ENCODE measurements at places on chromosomes 1 and 21. TPM values are rescaled to one million over a fixed set of nuclear protein-coding genes. Genes with fewer than 3 reads are reported as not detected.

GRCh38 chr1:10193288-10193687 is 17.1 kb upstream of the KIF1B start:
- no peak overlapping the region for H3K4me3 ChIP-seq
- no peak for DNase-seq
- H3K36me3 ChIP-seq: no peaks in the 10 kb centered on the region

GRCh38 chr1:150613061-150613920 is 16.1 kb downstream of the ENSA start:
- H3K27ac ChIP-seq: peak overlapping the region; percentile 82
- H3K4me1 ChIP-seq: peaks cover 69% of the 10 kb centered on the region
- peaks cover 44% of the 10 kb centered on the region for H3K36me3 ChIP-seq
- peak; percentile 62 for DNase-seq

DNA sequence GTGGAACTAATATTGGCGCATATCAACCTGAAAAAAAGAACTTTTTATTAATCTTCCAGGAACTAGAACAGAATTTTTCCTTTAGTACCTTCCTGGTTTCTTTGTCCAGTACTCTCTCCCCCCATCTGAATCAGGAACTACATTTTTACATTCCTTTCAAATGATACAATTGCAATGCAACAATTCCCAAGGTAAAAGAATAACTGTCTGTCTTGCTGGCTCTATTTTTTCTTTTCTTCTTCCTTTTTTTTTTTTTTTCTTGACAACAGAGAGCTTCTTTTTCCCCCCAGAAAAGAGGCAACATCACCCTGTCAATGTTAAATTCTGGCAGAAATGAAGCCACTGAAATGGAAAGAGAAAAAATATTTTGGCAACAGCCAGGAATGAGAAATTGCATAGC is 4.5 kb upstream of the CD101 start:
- peaks cover 20% of the 10 kb centered on the region for H3K4me1 ChIP-seq
- no peak overlapping the region for H3K27ac ChIP-seq
- no peak overlapping the region for H3K4me3 ChIP-seq
- DNase-seq: no peak
- peaks cover under 1% of the 10 kb centered on the region for H3K36me3 ChIP-seq

DNA sequence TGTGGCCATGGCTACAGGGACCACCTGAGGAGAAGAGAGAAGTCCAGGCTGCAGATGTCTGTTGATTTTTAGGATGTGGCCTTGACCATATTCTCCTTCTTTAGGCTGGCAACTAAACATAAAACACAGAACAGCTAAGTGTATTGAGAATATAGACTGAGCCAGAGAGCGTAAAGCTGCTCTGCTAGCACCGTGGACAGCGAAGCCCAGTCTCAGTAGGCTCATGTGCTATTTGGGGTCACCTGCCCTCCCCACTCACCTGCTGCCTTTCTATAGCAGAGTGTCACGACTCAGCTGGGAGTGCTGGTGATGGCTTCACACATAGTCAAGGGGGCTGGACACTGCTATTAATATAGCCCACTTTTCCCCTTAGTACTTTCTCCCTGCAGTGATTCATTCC is 278.5 kb downstream of the KCNH1 start:
- DNase-seq: no peak
- no peaks in the 10 kb centered on the region for H3K27me3 ChIP-seq
- no peak overlapping the region for H3K4me3 ChIP-seq
- no peaks in the 10 kb centered on the region for H3K4me1 ChIP-seq

DNA sequence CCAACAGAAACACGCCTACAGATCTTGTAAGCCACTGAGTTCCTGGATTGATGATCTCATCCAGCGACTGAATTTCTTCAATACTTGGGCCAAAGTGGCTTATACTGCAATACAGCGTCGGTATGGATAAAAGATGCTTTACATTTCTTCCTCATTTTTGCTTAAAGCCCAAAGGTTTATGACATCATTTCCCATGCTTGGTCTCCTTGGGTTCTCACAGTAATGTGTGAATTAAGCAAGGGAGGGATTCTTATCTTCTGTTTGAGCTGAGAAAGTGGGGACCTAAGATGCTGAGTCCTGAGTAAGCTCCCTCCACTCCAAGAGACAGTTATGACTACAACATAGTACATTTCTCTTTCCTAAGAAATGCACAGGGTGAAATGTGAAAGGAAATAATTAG is 39.5 kb downstream of the LBR start:
- DNase-seq: no peak
- H3K27me3 ChIP-seq: no peaks in the 10 kb centered on the region
- H3K4me3 ChIP-seq: no peak overlapping the region

DNA sequence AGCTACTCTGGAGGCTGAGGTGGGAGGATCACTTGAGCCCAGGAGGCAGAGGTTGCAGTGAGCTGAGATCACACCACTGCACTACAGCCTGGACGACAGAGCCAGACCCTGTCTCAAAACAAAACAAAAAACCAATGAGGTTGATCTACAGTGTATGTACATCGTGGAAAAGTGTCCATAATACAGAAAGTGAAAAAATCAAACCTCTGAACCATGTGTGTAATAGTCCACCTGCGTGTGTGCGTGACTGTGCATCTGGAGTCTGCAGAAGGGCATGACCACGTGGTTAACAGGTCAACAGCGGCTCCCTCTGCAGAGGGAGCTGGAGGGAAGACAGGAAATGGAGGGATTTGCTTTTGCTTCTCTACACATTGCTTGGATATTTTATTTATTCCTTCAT is 32.4 kb upstream of the ENO1 start:
- peaks cover 14% of the 10 kb centered on the region for H3K27me3 ChIP-seq
- H3K27ac ChIP-seq: no peak overlapping the region
- no peak for DNase-seq
- no peak overlapping the region for H3K4me3 ChIP-seq

- peak within 1 kb of the TSS; percentile 93 for H3K27ac ChIP-seq
- peaks cover 46% of the 10 kb centered on the region for H3K4me1 ChIP-seq
- peaks cover 5% of the 10 kb centered on the region for H3K36me3 ChIP-seq
- no peaks in the 10 kb centered on the region for H3K27me3 ChIP-seq
These were observed at the start of gene NCF2 for GRCh38 chr1:183590244-183591191. Gene NCF2 (minus strand): TSS chr1:183590459. CDS start chr1:183590329, 130 bp downstream.

GRCh38 chr1:219792337-219793021 is 135.9 kb downstream of the SLC30A10 start:
- no peaks in the 10 kb centered on the region for H3K36me3 ChIP-seq
- H3K27ac ChIP-seq: no peak overlapping the region
- DNase-seq: no peak
- H3K4me1 ChIP-seq: no peaks in the 10 kb centered on the region
- H3K4me3 ChIP-seq: no peak overlapping the region

DNA sequence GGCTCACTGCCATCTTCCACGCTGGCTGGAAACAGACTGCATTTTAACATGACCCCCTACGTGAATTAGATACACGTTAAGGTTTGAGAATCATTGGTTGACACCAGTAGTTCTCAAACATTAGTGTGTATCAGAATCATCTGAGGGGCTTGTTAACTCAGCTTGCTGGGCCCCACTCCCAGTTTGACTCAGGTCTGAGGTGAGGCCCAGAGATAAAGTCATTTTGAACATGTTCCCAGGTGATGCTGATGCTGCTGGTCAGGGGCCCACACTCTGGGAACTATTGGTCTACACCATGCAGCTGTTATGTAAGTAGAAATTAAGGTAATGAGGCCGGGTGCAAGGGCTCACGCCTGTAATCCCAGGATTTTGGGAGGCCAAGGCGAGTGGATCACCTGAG is 1.3 kb downstream of the LSM10 start:
- H3K27me3 ChIP-seq: no peaks in the 10 kb centered on the region
- no peak for DNase-seq
- H3K4me3 ChIP-seq: peak overlapping the region; percentile 95
- peaks cover 25% of the 10 kb centered on the region for H3K36me3 ChIP-seq

GRCh38 chr1:169163059-169163458 is 56.6 kb downstream of the ATP1B1 start:
- no peak for DNase-seq
- H3K27me3 ChIP-seq: no peaks in the 10 kb centered on the region
- no peaks in the 10 kb centered on the region for H3K36me3 ChIP-seq
- H3K4me3 ChIP-seq: no peak overlapping the region
- H3K4me1 ChIP-seq: peaks cover 7% of the 10 kb centered on the region

- no peak overlapping the region for H3K4me3 ChIP-seq
- no peaks in the 10 kb centered on the region for H3K27me3 ChIP-seq
- H3K36me3 ChIP-seq: no peaks in the 10 kb centered on the region
- H3K27ac ChIP-seq: no peak overlapping the region
These were observed 159.1 kb downstream of the NFIA start for GRCh38 chr1:61241411-61241838.

GRCh38 chr1:70542856-70543255 is 131.8 kb downstream of the CTH start:
- no peaks in the 10 kb centered on the region for H3K36me3 ChIP-seq
- H3K4me1 ChIP-seq: no peaks in the 10 kb centered on the region
- no peak overlapping the region for H3K4me3 ChIP-seq
- no peak overlapping the region for H3K27ac ChIP-seq
- H3K27me3 ChIP-seq: peaks cover 2% of the 10 kb centered on the region
- DNase-seq: no peak

- DNase-seq: no peak
- no peaks in the 10 kb centered on the region for H3K36me3 ChIP-seq
- peaks cover 2% of the 10 kb centered on the region for H3K27me3 ChIP-seq
- H3K4me3 ChIP-seq: no peak overlapping the region
These were observed 9.1 kb upstream of the COA7 start for GRCh38 chr1:52706941-52707926.

GRCh38 chr1:9110669-9111356 is 18.1 kb downstream of the GPR157 start:
- H3K27ac ChIP-seq: no peak overlapping the region
- no peaks in the 10 kb centered on the region for H3K36me3 ChIP-seq
- no peak overlapping the region for H3K4me3 ChIP-seq
- peaks cover 28% of the 10 kb centered on the region for H3K4me1 ChIP-seq
- peak; percentile 87 for DNase-seq

DNA sequence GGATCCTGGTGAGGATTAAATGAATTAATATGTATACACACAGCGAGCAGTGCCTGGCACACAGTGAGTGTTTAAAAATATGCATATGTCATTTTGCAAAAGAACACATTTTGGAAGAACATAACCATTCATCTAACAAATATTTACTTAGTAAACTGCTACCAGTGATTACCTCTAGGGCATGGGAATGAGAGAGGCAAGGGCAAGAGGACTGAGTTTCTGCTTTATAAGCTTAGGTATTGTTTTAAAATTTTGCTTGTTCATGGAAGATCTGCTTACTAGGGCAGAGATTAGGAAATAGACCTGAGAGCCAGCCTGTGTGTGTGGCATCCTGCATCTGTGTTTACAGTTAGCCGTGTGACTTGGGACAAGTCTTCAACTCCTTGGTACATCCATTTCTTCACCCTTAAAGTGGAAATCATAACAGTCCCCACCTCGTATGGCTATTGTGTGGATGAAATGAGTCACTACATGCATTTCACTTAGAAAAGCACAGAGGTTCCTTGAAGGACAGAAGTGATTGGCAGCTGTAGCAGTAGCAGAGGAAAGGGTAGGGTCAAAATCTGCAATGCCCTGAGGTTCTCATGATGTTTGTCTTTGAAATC is 198.5 kb upstream of the FMN2 start:
- peaks cover 5% of the 10 kb centered on the region for H3K27me3 ChIP-seq
- H3K4me1 ChIP-seq: peaks cover 6% of the 10 kb centered on the region
- DNase-seq: no peak

DNA sequence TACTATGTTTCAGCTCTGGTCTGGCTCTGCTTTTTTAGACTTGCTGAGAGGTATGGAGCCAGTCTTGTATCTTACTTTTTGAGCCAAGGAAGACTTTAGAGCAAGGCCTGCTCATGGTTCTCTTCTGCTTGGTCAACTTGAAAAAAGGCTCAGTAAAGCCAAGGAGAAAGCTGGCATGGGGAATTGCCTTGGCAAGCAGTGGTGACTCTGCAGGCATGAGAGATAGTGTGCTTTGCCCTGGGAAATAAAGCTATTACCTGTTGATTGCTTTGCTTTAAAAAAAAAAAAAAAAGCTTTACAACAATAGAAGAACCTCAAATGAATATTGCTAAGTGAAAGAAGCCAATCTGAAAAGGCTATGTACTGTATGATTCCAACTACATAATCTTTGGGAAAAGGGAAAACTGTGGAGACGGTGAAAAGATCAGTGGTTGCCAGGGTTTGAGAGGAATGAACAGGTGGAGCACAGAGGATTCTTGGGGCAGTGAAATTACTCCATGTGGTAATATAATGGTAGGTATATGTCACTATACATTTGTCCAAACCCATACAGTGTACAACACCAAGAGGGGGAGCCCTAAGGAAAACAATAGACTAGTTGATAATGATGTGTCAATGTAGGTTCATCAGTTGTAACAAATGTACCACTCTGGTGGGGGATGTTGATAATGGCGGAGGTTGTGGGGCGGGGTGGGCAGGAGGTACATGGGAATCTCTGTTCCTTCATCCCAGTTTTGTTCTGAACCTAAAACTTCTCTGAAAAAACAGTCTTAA is 87.6 kb downstream of the HMCN1 start:
- no peaks in the 10 kb centered on the region for H3K4me1 ChIP-seq
- no peak overlapping the region for H3K27ac ChIP-seq
- H3K27me3 ChIP-seq: peaks cover 4% of the 10 kb centered on the region

GRCh38 chr1:232968965-232969364 is 18.6 kb downstream of the NTPCR start:
- no peak for DNase-seq
- H3K27ac ChIP-seq: no peak overlapping the region
- H3K36me3 ChIP-seq: peaks cover 46% of the 10 kb centered on the region
- H3K27me3 ChIP-seq: no peaks in the 10 kb centered on the region
- H3K4me1 ChIP-seq: peaks cover 11% of the 10 kb centered on the region

- no peaks in the 10 kb centered on the region for H3K36me3 ChIP-seq
- DNase-seq: no peak
- no peak overlapping the region for H3K27ac ChIP-seq
- peaks cover 2% of the 10 kb centered on the region for H3K27me3 ChIP-seq
- peaks cover 10% of the 10 kb centered on the region for H3K4me1 ChIP-seq
These were observed 20.9 kb downstream of the SLC2A7 start for GRCh38 chr1:9005395-9005708.

DNA sequence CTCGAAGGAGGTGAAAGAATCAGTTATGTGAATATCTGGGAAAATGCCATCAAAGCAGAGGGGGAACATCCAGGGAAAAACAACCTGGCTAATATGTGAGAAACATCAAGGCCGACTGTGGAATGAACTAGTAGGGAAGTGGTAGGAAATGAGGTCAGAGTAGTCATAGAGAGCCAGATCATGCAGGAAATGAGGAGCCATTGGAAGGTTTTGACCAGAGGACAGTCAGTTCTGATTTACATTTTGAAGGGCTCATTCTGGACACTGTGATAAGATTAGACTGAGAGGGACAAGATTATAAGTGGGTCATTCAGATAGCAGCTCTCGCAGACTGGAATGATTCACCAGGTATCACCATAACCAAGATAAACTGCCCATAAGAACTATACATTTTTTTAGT is 63.7 kb downstream of the SYT14 start:
- no peak overlapping the region for H3K4me3 ChIP-seq
- H3K36me3 ChIP-seq: no peaks in the 10 kb centered on the region
- H3K27ac ChIP-seq: no peak overlapping the region

The MYOG gene
- not detected for total RNA-seq

The TACSTD2 gene
- total RNA-seq: not detected

The LIN28A gene
- total RNA-seq: not detected

The HAO2 gene
- not detected for total RNA-seq

The GJC2 gene
- total RNA-seq: 0.38 TPM

The TMPRSS3 gene
- total RNA-seq: 24.8 TPM

Data from activated CD4-positive, alpha-beta memory T cell treated with anti-CD3 and anti-CD28 coated beads, Interleukin-2, amount 10 ng/mL, durations not matched to agents 7 days and 5 days (primary cell).